ENCODE measurements at places on chromosomes 16 and 17.

- no peak for DNase-seq
These were observed 244.9 kb downstream of the FTO start for GRCh38 chr16:53948734-53949430.

DNA sequence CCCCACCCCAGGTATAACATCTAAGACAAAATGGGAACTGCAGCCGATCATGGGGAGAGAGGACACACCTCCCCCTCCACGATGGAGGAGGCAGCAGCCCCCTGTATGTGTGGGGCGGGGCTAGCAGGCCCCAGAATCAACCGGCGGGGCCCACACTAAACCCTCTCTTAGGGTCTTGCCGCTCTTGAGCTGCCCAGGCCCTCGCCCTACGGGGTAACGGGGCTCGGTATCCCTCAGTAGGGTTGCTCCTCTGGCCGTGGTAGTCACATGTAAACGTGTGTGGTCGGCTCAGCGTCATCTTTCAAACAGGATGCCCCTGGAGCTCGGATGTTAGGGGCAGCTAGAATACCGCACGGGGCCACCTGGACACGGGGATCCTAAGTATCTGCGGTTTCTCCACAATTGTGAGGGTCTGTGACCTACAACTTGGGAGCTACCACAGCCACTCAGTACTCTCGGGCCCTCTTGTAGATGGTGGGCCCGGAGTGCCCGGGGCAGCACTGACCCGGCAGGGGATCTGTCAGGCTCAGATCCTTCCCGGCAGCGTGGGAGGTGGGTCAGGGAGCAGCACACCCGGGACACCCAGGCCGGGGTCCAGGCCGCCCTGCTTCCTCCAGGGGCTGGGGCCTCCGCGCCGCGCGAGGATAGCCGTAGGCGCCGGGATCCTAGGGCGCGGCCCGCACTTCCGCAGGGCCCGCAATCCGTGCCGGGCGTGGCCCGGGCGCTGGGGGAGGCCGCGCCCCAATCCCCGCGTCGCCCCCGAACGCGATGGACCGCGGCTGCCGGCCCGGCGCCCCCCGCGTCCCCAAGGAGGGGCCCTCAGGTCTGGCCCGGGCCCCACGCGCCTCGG lies 781 bp downstream of the ARHGDIA start:
- DNase-seq, result no peak

GRCh38 chr17:77481476-77482374 lies 341.0 kb downstream of the SEC14L1 start:
- no peak for DNase-seq

GRCh38 chr16:73095142-73095820 lies 47.4 kb upstream of the ZFHX3 start:
- DNase-seq, result no peak

DNA sequence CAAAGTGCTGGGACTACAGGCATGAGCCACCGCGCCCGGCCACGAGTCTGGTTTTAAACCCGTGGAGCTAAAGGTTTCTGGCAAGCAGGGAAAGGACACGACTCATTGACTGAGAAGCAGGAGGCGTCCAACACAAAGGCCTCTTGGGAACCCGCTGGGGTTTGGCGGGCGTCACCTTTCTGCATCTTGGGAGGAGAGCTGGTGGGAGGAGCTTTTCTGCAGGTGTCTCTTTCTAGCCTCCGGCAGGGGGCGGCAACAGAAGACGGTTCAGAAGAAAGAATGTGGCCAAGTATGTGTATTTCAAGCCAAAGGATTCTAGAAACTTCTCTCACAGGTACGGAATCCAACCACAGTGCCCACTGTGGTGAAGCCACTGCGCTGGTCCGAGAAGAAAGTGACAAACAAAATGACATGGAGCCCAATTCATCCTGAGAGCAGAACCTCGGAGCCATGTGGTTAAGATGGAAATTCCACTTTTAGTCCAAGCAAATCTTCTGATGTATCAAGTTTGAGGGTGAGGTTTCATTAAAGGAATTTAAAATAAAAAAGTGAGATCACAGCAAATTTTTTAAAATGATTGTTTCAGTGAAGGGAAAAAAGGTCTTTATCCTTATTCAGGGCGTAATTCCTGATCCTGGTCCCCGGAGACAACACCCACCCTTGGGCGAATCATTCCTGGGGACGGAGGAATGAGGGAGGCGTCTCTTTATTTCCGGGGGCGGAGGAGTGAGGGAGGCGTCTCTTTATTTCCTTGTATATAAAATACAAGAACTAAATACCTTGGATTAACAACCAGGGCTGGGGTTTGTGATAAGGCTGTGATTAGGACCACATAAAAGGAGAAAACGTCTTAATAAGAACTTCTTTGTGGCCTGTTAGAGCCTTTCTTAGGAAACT lies 97.6 kb downstream of the MRM3 start:
- DNase-seq, result peak; percentile 43

GRCh38 chr16:81261049-81261648 lies 22.7 kb downstream of the BCO1 start:
- no peak for DNase-seq

DNA sequence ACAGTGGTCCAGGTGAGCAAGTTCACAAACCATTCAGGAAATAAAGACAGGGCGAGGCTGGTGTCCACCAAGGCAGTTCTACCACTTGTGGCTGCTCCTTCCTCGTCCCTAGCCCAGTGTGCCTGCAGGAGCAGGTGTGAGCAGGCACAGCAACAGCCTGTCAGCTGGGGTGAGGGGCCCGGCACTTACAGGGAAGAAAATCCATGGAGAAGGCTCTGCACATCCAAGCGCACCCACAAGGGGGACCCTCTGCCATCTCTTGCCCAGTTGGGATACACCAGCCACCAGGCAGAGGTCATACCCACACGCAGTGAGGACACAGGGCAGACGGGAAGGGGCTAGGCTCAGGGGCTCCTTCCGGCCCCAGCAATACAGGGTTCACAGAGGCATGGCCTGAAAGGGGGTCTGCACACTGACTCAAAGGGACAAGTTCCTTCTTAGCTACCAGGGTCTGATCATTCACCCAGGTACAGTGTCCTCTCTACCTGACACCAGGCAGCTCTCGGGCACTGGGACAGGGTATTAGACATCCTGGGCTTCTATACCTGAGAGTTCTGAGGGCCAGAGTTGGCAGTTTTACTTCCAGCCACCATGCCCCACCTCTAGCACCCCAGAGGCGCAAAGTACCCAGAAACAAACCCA lies 27.0 kb downstream of the CDIP1 start:
- peak; percentile 66 for DNase-seq

DNA sequence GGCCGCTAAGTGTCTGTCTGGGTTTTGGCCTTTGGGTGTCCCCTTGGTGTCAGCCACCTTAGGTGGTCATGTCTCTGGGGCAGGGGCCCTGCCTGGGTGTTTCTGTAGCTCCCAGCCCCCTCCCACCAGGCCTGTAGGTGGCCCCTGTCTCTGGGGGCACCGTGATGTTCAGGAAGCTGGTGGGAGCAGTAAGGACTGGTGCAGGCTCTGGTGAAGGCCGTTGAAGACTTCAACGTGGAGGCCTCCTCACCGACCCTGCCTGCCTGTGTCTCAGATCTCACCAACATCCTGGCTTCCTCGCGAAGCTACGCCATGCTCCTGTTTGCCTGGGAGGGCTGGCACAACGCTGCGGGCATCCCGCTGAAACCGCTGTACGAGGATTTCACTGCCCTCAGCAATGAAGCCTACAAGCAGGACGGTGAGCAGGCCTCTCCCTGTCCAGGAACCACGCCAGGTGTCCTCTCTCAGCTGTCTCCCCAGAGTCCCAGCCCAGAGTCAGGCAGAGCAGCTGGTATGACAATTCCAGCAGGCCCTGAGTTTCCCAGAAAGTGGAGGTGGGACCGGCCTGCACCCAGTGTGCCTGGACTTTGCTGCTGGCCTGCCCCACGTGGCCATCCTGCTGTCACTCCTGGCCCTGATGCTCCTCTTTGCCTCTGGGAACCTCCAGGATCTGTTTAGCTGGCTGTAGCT lies 2.8 kb downstream of the ACE start:
- no peak for DNase-seq
